ENCODE measurements at places on chromosomes 7 and 10.

DNA sequence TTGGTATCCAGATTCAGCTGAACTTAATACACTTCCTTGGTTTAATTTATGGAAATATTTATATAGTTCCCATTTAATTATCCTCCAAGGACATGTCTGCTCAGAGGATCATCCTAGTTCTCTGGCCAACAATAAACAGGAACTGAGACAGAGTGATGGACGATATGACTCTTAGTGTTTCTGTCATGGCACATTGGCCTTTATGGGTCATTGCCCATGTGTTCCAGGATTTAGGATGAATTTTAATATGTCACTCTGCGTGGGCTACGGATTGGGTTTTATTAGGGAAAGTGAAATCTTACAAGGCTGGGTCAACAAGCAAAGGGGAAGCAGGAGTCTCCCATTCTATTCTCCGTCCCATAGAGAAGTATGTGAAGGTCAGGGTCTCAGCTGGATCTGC is 18.8 kb upstream of the TNPO3 start:
- no peak for DNase-seq

DNA sequence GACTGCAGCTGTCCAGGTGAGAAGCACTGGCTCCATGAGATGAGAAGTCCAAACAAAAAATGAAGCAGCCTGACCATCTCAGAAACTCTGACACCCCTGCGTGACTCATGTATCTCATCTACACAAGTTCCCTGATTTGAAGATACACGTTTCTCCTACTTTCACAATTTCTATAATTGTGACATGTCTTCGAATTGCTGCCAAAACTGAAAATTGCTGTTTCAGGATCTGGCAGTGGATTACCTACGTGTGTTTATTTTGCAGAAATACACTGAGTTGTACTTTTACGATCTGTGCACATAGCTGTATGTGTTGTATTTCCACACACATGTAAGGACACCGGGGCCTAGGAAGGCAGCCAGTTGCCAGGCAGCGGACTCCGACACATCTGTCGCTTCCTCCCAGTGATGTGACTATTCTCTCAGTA is 53.2 kb downstream of the LARP4B start:
- no peak for DNase-seq

- DNase-seq = no peak
These were observed 2.8 kb downstream of the SP8 start for GRCh38 chr7:20783700-20784387.

DNA sequence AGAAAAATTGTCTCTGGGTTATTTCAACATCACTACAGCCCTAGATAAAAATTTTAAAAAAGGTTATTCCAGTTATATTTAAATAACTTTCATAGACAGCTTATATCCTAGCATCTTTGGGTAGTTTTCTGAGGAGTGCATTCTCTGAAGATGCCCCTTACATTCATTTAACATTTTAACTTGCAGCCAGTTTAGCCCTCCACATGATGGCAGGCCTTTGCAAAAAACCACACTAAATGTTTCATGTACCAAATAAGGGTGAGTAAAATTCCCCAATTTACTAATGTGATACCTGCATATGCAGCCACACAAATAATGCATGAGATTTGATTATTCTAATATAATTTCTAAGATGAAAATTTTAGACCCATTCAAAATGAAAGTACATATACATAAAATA is 108.4 kb upstream of the ZWINT start:
- no peak for DNase-seq

DNA sequence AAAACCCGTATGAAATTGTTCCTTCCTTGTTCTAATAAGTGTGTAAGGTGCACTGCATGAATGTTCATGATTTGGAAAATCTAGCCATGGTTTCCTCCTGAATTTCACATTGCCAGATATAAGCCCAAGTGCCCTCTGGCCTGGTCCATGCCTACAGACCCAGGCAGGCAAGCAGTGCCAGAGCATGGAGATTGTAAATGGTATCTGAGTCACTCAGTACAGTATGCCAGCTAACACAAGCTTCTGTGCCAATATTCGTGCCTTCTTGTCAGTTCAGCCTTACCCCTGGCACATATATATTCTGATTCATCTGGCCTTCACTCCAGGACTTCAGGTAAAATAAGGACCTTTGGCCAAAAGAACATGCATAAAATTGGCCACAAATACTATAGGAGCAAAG is 38.4 kb upstream of the PDE1C start:
- DNase-seq = no peak

DNA sequence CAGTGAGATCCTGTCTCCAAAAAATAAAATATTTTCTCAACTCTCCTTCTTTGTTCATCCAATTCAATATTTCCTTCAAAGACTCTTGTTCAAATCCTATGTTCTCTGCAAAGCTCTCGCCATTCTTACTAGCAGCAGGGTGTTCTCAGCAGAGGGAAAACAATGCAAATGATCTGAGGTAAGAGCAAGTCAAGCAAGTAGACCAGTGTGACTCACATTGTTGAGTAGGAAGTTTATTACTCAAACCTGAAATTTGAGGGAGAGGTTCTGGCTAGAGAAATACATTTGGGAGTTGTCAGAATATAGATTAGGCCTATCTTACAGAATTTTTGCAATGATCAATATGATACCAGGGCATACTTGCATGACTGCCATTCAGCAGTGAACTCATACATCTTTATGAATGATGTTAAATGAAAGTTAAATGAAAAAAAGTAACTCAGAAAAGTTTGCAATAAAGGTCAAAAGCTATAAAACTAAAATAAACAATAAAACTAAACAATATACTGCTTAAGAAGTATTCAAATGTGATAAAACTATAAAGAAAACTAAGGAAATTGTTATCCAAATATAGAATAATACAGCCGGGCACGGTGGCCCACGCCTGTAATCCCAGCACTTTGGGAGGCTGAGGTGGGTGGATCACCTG is 5.8 kb downstream of the IDE start:
- no peak for DNase-seq

DNA sequence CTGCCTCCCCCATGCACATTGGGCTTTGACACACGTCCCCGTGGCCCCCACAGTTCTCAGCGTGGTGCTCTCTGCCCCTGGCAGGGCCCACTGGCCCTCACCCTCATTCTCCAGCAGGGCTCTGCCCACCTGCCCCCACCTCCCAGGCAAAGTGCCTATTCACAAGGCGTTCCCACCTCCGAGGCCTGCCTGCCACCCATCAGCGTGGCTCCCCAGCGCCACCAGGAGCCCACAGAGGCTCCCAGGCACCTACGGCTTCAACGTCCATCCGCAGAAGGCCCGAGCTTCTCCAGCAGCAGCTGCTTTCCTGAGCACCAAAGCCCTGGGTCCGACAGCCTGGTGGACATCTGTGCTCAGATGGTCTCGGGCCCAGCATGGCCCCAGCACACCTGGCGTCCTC is 211.8 kb upstream of the PPP2R2D start:
- no peak for DNase-seq

DNA sequence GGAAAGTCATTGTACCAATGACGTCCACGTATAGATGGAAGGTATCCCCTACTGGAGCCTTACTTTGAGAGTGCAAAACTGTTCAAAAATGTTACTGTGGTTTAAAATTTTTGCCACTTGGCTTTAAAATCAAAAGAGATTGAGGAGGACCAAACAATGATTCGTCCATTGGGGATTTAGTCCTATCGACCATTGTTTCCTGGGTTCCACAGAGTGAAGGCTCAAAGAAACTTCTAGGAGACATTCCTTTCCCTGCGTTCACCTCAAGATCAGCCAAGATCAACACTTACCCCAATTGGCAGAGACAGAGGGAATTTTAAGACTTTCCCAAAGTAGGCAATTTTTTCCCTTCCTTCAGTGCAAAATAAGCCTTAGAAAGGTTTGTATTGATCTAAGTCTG is 152.3 kb downstream of the NEBL start:
- no peak for DNase-seq

DNA sequence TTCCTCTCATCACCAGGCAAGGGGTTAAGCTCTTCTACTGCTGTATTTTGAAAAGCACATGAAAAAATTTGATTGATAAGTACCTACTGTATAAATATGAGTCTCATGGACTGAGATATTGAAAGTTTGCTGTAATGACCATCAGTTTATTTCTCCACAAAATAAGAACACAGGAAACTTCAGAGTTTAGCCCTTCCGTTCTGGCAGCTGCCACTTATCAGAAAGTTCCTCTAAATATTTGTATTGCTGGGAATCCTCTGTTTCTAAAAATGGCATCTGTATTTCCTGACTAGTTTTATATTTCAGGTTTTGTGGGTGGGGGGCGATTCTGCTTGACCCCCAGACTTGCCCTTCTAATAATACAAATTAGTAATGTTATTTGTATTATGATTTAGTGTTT is 92.0 kb downstream of the LYZL2 start:
- no peak for DNase-seq

DNA sequence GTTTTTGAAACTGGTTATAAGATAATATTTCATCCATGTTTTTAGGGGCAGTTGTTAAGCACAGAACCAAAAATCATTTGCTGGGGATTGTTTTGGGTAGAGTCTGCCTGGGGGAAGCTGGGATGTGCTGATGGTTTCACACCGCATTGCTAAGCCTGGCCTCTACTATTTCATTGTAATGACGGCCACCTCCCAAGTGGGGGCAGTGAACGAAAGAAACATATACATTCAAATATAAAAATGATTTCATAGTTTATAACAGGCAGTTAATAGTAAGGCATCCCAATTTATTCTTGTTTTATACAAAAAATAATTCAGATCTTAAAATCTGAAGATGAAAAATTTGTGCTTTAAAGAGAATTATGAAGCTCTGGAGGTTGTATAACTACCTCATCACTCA is 750.8 kb downstream of the REEP3 start:
- DNase-seq = no peak

GRCh38 chr10:48545462-48546145 is 59.3 kb downstream of the ARHGAP22 start:
- DNase-seq = no peak

DNA sequence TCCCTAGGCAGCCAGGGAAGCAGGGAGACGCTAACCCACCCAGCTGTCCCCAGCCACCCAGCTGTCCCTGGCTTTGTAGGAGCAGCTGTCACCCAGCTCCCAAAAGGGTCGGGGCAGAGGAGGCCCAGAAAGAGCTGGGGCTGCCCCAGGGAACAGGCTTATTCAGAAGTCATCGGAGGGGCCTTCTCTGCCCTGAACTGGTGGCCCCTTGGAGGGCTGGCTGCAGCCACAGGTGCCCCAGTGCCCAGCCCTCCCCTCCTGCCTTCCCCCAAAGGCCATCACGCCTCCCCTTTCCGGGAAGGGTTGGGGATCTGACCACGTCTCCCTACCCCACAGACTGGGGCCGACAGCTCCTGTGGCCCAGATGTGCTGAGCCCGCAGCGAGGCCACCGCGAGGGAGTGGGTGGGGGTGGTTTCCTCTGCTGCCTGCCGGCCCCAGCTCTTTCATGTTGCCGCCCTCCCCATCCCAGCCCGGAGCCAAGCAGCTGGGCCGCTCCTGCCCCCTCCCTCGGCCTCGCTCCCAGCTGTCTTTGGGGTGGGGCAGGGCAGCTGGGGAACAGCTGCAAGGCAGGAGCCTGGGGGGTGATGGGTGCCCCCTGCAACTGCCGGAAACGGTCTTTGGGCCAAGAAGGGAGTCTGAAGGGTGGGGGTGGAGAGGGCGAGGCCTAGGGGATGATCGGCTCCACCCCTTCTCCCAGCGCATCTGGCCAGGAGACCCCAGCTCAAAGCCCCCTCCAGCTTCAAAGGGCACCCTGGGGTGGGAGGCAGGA is 16.8 kb downstream of the TRIM8 start:
- DNase-seq = no peak

GRCh38 chr7:54992871-54993475 is 25.8 kb upstream of the EGFR start:
- no peak for DNase-seq

DNA sequence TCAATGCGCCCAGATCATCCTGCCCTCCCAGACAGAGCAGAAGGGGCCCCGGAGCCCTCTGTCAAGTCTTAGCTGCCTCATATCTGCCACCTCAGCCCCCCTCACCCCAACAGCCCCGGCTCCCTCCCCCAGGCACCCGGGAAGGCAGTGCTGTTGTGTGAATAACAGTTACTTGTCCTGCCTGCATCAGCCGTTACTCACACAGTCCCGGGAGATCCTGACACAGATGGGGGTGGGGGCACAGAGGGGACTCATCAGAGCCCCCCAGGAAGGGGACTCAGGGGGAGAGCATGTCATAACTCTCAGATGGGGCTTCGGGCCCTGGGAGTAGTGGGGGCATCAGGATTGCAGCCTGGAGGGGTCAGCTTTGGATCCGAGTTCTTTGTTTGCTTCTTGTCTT is 12.4 kb upstream of the SERPINE1 start:
- DNase-seq = no peak

- no peak for DNase-seq
These were observed 533.2 kb downstream of the PARD3 start for GRCh38 chr10:34281661-34282582.

GRCh38 chr7:95690367-95690947 is 81.9 kb upstream of the DYNC1I1 start:
- DNase-seq = peak; percentile 52

DNA sequence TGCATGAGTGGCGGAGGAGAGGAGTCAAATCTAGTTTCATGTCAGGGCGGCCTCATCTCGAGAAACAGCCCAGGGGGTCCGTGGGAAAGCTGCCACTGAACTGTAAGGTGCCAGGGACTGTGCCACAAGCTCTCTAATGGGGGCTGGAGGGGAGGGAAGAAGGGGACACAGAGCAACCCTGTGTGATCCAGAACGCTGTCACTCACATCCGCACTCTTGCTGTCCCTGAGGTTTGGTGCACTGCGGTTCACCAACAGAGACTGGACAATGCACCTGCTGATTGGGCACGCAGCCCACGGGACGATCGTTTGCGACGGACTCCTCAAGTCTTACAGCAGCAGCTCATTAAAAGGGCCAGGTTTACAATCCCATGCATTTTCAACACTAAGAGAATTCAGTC is 47.7 kb downstream of the AMZ1 start:
- no peak for DNase-seq

DNA sequence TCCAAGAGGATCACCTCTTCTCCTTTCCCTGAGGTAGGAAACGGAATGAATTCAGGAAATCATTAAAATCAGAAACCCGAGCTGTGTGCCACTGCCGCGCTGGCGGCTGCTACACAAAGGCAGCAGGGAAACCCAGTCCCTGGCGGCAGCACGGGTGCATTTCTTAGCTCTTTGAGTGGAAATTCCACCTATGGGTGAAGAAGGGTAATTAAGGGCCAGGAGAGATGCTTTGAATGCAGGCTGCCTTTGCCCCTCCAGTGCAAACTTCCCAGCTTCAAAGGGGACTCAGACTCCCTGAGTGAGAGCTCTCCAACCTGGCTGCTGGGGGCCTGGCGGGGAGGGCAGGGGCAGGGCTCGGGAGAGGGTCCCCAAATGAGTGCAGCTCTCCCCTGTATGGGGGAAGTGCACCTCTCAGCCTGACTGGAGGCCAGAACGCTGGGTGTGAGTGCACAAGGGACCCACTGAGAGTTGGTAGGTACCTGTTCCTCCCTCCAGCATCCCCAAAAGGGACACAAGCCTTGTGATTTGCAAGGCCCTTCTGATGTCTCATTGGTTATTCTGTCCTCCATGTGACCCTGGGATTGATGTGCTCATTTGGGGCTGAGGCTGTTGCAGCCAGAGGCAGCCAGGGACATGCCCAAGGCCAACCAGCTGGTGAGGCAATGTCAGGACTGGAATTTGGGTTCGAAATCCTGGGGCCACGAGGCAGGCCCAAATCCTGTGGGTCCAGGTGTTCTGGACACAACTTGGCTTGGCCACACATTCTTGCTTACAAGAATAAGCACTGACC is 16.3 kb upstream of the ZMIZ1 start:
- DNase-seq = no peak

- DNase-seq = no peak
These were observed 65.1 kb upstream of the BET1 start for GRCh38 chr7:94069162-94069739.

GRCh38 chr7:74637745-74638144 is 19.8 kb upstream of the GTF2I start:
- DNase-seq = no peak

- DNase-seq = no peak
These were observed 369.2 kb upstream of the NRP1 start for GRCh38 chr10:33703501-33704213.

Data from HCT116 (cell line).